ENCODE measurements at places on chromosomes 2 and 18.

DNA sequence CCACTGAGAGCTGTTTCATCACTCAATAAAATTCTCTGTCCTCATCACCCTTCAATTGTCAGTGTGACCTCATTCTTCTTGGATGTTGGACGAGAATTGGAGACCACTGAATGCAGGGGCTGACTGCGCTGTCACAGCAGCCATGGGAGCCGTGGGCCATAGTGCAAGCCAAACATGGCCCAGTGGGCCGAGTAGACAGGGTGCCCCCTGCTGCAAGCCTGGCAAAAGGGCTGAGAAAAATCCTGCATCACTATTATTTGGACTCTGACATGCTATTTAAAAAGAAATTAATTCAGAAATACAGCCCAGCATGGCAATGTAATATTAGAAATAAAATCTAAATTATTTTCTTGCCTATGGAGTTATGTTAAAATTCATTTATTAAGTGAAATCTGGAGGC lies 67.8 kb upstream of the FAM98A start:
- DNase-seq: no peak

DNA sequence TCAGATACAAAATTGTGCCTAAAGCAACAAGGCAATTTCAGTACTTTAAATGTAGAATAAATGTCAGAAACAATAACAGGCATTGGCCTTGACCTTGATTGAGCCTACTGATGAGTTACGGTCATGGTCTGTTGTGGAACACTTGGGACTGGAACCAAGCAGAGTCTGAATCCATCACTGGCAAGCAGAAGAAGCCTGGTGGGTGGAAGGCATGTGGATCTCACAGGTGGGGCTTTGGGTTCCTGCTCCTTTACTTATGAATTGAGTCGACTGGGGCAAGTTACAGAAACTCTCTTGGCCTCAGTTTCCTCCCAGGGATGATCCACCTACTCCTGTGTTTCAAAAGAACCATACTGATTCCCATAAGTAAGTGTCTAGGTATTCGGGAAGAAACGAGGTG lies 102.3 kb downstream of the KCNF1 start:
- DNase-seq: no peak

GRCh38 chr2:143176606-143177005 lies 47.4 kb downstream of the ARHGAP15 start:
- no peak for DNase-seq

DNA sequence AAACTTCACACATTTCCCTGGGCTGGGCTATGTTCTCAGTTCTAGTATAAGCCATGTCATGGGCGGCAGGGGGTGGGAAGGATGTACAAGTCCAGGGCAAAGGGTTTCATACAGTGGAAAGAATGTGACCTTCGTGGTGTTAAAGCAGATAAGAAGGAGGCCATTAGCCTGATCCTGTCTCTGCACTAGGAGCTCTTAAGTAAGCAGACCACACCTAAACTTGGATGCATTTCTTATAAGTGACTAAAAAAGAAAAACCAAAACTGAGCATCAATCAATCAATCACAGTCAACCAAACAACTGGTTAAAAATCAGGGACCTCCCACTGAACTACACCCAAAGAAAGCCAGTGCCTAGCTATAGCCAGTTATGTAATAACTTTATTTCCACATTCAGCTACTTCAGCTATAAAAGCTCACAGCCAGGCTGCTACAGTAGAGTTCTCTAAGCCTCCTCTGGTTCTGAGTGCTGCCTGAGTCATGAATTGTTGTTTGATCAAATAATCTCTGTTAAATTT lies 46.8 kb upstream of the RIOK3 start:
- peak; percentile 26 for DNase-seq

DNA sequence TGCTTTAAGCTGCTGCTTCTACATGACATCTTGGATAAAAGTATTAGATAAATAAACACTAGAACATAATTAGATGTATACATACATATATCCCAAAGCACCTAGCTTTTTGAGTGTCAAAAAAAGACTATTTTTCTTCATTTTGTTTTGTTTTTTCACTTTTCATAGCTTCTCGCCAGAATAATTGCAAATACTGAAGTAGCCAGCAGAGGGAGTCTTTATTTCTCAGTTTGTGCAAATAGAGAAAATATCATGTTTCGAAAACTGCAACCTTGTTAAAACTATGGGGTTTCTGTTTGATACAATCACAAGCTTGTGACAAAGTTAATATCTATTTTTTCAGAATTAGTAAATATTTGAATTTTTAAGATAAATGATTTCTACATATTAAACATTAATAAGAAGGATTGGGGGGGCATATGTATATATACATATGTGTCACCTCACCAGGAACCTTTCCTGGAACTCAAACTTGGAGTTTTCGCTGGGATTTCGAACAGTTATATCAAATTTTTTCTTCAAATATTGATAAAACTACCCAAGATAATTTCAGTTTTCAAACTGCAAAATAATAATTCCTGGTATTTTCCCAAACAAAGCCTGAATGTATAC lies 61.0 kb downstream of the GRB14 start:
- peak; percentile 59 for DNase-seq

DNA sequence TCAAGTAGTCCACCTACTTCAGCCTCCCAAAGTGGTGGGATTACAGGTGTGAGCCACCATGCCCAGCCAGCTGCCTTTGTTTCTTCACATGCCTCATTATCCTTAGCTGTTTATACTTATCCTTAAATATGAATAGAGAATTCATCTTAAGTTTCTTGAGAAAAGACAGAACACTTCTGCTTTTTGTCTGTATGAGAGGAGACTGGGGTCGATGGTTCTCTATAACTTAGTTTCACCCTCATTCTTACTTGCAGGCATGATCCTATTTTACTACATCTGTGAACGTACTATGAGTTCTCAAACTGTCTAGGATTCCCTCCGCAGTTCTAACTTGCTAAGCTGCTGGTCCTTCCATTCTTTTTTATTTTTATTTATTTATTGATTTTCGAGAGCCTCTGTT lies 20.4 kb downstream of the PPM1B start:
- no peak for DNase-seq

GRCh38 chr2:124797049-124797448 lies 772.0 kb downstream of the CNTNAP5 start:
- DNase-seq: no peak

GRCh38 chr2:132037527-132038178 lies 124.1 kb downstream of the ANKRD30BL start:
- DNase-seq: no peak

DNA sequence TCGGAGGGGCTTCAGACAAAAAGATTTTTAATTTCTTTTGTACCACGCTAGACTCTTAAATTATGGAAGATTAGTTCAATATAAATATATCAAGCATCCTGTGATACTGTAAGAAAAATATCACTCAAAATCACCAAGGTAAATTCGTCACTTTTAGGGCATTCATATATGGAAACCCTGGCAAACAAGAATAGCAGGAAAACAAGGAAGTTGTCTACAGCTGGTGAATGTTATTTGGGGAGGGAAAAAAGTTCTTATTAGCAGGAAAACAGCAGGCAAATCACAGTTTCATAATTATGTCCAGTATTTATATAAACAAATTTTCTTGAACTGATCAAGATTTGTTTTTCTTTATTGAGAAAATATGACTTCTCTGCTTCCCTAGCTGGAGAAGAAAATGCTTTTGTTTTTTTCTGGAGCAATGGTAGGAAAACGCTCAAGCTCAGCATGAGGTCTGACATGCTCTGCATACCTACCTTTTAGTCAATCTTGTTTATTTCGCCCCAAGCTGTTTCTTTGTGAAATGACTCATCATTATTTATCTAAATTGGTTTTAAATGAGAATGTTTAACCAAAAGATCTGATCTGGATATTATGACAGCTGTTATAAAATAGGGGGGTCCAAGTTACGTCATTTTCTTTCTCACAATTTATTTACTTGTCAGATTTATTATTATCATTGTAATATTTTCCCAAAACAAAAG lies 14.7 kb downstream of the LINC00305 start:
- DNase-seq: no peak

- peak; percentile 69 for DNase-seq
These were observed 14.8 kb upstream of the GLI2 start for GRCh38 chr2:120720746-120721375.

- DNase-seq: no peak
These were observed 124.7 kb downstream of the ZFP36L2 start for GRCh38 chr2:43101751-43102150.

GRCh38 chr2:224952936-224953657 lies 89.2 kb downstream of the DOCK10 start:
- no peak for DNase-seq

DNA sequence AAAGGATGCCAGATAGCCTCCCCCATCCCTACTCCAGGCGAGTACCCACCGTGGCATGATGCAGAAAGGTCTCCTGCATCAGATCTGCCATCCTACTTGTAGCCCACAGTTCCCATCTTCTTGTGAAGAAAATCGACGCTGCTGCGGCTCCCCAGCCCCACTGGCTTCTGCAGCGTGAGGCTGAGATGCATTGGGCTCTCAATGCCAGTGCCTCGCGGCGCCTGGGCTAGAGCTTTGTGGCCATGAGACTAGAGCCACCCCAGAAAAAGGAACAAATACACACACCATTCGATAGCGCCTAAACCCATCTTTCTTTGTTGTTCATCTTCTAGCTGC lies 2.8 kb downstream of the NOL4 start:
- peak; percentile 16 for DNase-seq

GRCh38 chr2:61604433-61604832 lies 66.3 kb upstream of the XPO1 start:
- DNase-seq: peak; percentile 30

DNA sequence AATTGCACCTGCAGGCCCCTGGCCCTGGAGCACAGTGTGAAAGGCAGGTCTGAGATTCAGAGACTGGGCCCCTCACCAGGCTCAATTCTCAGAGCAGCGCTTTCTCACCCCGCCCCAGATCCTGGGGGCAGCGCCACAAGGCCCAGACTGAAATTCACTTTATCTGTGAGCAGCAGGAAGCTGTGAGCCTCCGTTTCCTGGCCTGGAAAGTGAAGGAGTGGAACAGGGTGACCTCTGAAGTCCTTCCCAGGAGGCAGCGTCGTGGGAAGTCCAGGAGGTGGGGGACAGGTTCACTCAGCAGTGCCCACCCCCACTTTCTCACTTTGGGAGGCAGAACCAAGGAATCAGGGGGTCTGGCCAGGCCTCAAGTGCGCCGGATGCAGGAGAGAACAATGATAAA lies 235.4 kb downstream of the NDUFA10 start:
- DNase-seq: no peak

- DNase-seq: peak; percentile 47
These were observed 105.5 kb upstream of the RNF152 start for GRCh38 chr18:61998335-61998734.

- peak; percentile 84 for DNase-seq
These were observed 599.0 kb upstream of the SYT4 start for GRCh38 chr18:43876286-43876685.

- no peak for DNase-seq
These were observed 31.4 kb upstream of the IL37 start for GRCh38 chr2:112879491-112880041.

DNA sequence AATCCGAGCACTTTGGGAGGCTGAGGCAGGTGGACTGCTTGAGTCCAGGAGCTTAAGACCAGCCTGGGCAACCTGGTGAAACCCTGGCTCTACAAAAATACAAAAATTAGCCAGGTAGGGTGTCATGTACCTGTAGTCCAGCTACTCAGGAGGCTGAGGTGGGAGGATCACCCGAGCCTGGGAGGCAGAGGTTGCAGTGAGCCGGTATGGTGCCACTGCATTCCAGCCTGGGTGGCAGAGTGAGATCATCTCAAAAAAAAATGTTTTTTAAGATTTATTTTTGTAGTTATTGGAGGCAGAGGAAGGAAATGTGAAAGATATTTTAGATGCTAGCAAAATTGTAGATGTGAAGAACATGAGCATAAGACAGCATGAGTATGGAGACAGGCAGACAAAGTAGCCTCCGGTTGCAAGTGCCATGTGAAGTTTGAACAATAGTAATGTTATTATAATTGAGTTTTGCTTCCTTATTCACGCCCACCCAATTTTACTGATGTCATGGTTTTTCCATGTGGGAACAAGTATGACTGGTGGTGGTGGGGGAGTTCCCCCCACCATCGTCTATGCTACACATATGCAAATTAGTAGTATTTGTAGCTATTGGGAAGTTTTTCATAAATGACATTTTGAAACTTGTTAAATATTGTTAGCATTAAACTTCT lies 18.0 kb downstream of the REL start:
- no peak for DNase-seq

DNA sequence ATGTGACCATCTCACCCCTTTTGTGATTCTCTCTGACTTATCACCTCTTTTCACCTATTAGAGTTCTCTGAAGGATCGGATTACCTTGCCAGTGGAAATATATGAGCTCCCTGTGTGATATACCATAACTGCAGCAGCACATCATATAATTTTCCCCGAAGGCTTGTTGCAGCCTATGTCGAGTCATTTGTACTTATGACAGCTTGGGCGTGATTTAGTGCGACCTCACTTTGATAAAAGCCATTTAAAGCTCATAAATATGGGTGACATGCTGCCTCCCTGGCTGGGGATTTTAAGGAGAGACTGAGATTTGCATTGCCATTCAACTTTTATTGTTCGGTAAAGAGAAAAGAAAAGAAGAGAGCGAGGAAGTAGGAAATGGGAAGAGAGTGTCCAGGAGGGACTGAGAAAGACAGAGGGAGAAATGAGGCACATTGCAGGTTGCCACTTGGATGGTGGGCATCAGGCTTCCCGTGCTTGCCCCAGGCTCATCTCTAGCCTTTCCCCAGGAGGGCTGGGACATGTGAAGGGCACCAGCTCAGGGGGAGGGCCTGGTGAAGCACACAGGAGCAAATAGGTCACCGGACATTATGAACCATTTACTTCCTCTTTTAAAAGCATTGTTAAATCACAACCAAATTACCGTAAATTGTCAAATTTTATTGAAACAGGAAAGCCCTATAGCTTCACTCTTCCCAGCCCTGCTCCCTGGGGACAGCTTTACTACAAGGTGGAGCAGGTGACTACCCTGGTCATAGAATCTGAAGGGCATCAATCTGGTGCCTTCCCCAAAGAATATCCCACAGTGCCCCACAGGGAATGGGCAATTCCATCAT lies 161.3 kb downstream of the SETBP1 start:
- DNase-seq: no peak

DNA sequence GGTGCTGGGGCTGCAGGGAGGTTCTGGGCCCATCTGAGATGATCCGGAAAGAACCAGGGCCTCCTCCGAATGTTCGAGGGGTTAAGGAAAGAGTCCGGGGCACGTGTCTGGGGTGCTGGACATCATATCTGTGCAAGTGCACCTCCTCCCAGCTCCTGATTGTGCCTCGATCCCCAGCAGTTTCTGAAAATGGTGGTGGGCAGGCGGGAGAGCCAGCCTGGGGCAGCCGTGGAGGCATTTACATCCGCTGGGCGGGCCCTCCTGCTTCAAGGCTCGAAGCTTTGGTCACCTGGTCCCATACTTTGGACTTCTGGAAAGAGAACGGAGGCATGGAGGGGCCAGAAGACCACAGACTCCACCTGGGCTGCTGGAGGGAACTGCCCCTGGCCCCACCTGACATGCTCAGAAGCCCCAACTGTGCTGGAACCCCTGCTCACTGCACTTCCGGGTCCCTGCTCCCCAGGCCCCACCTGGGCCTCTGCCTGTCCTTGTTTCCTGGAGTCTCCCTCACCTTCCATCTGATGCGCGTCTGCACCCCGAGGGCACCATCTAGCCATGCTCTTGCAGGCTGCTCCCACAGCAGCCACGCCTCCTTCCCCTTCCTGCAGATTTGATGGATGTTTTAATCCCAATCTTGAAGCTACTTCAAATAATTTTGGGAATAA lies 119.2 kb upstream of the HDAC4 start:
- no peak for DNase-seq

GRCh38 chr2:136070913-136071312 lies 47.0 kb downstream of the CXCR4 start:
- DNase-seq: no peak

- no peak for DNase-seq
These were observed 948.7 kb downstream of the TSN start for GRCh38 chr2:122704109-122704563.
